ENCODE measurements at places on chromosomes 13 and 19.

GRCh38 chr13:40434516-40435397 lies 231.7 kb downstream of the FOXO1 start:
- DNase-seq = no peak

DNA sequence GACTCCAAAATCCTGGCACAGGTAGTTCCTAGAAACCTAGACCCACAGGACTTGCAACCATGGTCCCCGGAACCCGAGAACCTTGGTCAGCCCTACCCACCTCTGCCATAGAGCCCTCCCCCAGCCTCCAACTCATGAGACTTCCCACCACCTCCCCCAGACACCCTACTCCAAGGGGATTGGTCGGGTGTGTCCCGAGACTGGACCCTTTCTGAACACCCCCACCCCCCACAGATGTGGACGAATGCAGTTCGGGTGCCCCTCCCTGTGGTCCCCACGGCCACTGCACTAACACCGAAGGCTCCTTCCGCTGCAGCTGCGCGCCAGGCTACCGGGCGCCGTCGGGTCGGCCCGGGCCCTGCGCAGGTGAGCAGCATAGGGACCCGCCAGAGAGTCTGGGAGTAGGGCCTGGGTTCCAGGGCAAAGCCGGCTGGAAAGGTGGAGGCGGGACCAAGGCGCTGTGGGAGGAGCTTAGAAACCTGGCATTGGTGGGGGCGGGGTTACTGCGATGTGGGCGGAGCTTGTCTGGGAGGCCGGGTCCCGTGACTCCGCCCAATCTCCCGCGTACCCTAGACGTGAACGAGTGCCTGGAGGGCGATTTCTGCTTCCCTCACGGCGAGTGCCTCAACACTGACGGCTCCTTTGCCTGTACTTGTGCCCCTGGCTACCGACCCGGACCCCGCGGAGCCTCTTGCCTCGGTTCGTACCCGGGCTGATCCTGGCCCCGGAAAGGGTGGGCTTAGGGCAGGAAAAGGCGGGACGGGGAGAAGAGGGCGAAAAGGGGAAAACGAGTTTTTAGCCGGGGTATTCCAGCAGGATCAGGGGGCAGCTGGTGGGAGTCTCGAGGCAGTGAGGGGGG lies 11.9 kb downstream of the LTBP4 start:
- DNase-seq = peak; percentile 46

DNA sequence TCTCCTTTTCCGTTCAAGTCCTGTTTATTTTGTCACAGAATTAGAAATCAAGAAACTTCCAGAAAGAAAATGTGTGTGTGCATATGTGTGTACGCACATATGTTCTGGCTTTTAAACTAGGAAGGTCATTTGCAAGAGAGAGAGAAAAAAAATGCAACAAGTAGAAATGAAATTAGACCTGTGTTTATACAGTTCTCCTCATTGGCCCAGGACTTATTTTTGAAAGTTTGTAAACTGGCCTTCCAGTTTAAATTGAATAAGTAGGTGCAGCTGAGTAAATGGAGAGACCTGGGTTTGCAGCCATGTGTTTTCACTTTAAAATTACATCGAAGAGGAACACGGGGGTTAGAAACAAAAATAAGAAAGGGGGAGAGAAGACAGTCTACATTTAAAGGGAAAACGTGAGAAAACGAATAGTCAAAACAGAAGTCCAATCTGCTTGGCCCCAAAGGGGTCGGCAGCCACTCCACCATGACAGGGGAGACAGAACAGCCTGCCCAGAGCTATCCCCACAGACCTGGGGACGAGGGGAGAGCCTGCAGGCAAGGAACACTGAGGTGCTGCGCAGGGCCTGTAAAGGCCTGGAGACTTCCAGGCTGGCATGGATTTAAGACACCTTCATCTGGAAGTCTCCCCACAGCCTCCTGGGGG lies 216.8 kb upstream of the MAB21L1 start:
- no peak for DNase-seq

- no peak for DNase-seq
These were observed 2.2 kb downstream of the HCST start for GRCh38 chr19:35904311-35905068.

DNA sequence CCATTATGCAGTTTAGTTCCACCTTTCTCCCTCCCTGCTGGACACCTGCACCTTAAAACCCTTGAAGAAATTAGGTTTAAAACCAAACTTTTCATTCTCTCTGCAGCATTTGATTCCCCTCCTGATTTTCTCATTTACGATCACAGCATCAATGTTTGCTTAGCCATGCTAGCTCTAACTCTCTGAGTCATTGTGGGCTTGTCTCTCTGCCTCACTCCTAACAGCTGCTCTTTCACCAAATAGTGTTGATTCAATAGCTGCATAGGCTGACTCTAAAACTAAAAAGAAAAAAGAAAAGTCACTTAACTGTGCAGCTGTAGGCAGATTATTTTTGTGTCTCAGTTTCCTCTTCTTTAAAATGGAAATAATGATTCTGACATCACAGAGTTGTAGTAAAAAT lies 1124.9 kb downstream of the DIAPH3 start:
- DNase-seq = peak; percentile 67

- no peak for DNase-seq
These were observed 4.1 kb upstream of the MATK start for GRCh38 chr19:3790209-3790734.

DNA sequence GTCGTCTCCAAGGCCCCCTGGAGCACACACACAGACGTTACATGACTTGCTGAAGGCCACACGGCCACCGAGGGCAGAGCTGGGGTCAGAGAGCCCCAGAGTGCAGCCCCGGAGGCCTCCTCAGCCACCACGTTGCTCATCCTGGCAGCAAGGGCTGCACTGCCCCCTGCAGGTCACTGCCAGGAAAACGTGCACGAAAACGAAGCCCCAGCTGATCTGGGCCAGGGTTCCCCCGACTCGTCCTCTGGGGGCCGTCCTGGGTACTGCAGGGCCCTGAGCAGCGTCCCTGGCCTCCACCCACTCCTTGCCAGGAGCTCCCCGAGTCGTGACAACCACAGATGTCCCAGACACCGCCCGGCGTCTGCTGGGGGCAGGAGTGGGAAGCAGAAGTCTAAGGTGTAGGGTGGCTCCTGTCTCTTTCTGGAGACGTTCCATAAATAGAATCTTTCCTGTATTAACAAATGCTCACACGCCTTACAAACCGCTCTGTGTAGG lies 3.4 kb downstream of the TPGS1 start:
- DNase-seq = peak; percentile 95

DNA sequence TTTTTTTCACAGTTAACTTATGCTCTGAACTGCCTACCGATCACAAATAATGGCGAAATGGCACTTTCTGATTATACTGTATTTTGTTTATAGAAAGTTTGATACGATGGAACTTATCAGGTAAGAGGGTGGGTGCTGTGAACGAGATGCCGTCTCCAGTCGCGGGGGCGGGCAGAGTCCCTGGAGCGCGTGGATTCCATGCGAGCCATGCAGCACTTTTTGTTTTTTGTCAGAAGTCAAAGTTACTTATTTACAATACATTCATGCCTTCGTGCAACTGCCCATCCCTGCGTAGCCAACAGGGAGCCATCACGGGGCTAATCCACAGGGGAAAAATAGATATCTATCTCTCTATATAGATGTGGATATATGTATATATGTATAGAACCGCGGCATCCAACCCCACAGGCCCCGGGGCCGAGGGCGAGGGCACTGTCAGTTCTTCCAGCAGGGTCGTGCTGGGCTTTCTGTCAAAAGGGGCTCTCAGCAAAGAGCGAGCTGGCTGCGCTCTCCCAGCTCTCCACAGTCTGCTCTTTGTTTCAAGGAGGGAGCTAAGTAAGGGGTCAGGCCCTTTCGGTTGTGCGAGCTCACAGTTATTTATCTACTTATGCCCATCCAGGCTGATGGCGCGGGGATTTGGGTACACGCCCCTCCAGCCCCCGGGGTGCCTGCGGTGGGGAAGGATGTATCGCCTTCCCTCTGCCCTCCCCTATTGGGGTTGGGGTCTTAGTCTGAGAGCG lies 3.4 kb downstream of the SLITRK1 start:
- DNase-seq = peak; percentile 6

GRCh38 chr13:22536851-22537250 lies 643.9 kb upstream of the SGCG start:
- no peak for DNase-seq

DNA sequence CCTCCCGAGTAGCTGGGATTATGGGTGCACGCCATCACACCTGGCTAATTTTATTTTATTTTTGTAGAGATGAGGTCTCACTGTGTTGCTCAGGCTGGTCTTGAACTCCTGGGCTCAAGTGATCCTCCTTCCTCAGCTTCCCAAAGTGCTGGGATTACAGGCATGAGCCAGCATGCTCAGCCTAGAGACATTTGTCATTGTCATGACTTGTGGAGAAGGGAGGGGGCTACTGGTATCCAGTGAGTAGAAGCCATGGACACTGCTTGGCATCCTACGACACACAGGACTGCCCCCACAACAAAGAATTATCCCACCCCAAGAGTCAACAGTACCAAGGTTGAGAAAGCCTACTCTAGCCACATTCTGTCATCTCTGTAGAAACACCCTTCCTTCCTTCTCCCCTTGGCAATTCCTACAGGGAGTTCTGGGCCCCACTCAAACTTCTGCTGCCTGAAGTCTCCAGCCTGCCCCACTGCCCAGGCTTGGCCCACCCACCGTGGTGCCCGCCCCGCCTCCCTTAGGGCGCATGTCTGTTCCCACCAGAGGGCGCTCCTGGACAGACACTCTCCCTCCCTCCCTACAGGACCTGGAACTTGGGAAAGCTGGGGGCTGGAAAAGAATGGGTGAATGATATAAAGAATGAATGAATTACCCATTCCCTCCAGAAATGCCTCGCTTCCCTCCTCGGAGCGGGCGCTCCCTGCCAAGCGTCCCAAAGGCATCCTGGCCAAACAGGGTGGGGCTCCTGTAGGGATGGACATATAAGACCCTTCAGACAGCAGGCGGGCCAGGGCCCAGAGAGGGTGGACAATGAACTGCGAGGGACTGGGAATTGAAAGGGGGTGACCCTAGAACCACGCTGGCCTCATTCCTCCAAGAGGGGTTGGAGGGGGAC lies 5.5 kb upstream of the EMP3 start:
- peak; percentile 89 for DNase-seq

- no peak for DNase-seq
These were observed 31.2 kb upstream of the ZNF536 start for GRCh38 chr19:30340771-30341561.

GRCh38 chr13:111911754-111912452 lies 155.0 kb upstream of the SOX1 start:
- DNase-seq = no peak

GRCh38 chr19:41575998-41576397 lies at the start of gene CEACAM21:
CEACAM21 (plus strand) TSS chr19:41576166; CDS start chr19:41576275, 109 bp downstream.
- no peak for DNase-seq

DNA sequence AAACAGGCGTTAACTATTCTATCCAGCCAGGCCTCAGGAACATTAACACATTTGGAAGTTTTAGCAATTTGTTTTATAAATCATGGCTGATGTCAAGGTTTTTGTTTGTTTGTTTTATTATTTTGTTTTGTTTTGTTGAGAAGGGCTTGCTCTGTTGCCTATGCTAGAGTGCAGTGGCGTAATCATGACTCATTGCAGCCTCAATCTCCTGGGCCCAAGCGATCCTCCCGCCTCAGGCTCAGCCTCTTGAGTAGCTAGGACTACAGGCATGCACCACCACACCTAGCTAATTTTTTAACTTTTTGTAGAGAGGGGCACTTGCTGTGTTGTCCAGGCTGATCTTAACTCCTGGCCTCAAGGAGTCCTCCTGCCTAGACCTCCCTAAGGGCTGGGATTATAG lies 28.3 kb downstream of the NUP58 start:
- no peak for DNase-seq

- DNase-seq = no peak
These were observed 20.8 kb upstream of the EPHX3 start for GRCh38 chr19:15253061-15253460.

DNA sequence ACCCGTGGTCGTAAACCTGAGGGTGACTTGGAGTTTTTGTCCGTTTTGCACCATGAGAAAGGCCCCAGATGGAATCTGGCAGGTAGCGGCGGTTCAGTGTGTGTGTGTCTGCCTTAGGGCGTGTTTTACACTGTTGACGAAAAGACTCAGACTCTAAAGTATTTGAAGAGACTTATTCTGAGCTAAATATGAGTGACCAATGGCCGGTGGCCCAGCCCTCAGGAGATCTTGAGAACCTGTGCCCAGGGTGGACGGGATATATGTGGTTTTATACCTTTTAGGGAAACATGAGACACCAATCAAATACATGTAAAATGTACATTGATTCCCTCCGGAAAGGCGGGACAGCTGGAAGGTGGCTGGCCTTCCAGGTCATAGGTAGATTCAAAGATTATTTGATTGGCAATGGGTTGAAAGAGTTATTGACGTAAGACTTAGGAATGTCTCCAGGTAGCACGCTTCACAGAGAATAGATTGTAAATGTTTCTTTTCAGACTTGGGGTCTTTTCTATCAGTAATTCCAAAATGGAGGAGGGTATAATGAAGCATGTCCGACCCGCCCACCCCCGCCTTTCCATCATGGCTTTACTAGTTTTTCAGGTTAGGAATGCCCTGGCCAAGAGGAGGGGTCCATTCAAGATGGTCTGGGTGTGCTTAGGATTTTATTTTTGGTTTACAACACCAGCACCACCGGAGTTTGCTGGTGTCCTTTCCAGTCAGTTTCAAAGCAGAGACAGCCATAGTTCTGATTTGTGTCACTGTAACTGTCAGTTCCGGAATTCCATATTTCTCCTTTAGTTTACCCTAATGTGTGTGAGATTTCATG lies 1.0 kb upstream of the ZNF529 start:
- DNase-seq = peak; percentile 65

DNA sequence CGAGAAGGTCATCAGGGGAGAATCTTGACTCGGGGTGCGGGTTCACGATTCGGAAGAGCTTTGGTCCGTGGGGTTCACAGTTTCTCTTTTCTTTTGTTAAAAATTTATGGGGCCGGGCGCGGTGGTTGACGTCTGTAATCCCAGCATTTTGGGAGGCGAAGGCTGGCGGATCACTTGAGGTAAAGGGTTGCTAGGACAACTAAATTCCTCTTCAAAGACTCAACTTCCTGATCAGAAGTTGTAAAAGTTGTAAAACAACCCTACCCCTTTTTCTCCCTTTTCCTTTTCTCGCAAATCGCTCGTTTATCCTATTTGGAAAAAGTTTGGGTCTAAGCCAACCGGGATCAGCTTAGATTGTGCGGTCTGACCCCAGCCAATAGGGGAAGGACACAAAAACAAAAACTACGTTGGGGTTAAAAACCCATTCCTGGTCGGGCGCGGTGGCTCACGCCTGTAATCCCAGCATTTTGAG lies 673 bp downstream of the ZNF486 start:
- DNase-seq = no peak

- DNase-seq = peak; percentile 5
These were observed 310.9 kb downstream of the TDRD3 start for GRCh38 chr13:60707878-60708277.
